ENCODE measurements at places on chromosomes 7 and 10.

DNA sequence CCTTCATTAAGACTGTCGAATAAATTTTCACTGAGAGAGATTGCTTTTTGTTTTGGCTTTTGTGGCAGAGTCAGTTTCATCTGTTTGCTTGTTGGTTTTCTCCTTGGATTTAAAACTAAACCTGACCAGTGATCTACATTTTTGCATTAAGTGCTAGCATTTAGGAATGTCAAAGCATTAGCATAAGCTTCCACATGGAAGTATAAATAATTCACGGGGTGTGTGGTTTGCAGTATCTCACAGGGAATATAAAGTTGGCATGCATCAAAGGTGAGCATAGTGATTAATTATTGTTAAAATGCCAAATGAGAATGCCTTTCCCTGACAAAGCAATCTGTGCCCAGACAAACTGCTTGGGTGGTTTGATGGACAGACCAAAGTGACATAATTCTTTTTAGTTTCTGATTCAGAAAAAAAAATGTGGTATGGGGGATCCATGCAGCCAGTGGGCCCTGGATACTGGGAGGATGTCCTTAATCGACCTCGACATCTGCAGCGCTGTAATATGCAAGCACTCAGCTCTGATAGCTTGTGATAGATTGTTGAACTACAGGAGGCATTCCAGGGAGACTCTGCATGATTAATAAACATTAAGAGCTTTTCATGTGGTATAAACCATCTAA is 339.3 kb upstream of the POM121L12 start:
- DNase-seq, result no peak

DNA sequence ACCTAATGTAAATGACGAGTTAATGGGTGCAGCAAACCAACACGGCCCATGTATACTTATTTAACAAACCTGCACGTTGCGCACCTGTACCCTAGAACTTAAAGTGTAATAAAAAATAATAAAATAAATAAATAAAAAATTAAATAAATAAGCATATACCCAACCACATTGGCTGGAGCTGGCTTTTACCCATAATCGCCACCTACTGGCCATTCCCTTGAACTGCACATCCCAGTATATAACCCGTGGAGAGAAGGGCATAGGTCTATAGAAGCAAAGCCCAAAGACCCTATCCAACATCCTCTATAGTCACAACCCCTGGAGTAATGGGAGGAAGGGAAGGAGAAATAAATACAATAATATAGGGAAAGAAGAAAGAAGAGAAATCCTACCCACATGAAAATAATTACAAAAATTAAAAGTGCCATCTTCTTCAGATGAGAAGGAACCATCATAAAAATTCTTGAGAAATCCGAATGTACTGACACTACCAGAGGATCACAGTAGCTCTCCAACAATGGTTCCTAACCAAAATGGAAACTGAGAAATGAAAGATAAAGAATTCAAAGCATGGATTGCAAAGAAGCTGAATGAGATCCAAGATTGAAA is 65.6 kb downstream of the TWIST1 start:
- DNase-seq, result no peak

DNA sequence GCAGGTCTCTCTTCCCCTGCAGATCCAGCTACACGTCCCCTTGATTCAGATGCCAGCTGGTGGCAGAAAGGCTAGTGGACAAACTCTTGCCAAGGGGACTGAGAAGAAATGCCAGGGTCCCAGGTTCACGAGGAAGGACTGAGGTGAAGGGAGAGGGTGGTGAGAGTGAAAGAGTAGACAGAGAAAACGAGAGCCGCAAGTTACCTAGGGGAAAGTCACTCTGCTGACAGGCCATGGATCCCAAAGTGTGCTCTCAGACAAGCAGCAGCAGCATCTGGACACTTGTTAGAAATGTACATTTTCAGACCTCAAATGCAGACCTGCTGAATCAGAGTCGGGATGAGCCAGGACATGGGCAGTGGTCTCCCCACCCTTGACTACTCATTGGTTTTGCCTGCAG is 192.3 kb downstream of the FGFR2 start:
- DNase-seq, result no peak

- peak; percentile 78 for DNase-seq
Observed at GRCh38 chr10:34327184-34327583, 487.9 kb downstream of the PARD3 start.

DNA sequence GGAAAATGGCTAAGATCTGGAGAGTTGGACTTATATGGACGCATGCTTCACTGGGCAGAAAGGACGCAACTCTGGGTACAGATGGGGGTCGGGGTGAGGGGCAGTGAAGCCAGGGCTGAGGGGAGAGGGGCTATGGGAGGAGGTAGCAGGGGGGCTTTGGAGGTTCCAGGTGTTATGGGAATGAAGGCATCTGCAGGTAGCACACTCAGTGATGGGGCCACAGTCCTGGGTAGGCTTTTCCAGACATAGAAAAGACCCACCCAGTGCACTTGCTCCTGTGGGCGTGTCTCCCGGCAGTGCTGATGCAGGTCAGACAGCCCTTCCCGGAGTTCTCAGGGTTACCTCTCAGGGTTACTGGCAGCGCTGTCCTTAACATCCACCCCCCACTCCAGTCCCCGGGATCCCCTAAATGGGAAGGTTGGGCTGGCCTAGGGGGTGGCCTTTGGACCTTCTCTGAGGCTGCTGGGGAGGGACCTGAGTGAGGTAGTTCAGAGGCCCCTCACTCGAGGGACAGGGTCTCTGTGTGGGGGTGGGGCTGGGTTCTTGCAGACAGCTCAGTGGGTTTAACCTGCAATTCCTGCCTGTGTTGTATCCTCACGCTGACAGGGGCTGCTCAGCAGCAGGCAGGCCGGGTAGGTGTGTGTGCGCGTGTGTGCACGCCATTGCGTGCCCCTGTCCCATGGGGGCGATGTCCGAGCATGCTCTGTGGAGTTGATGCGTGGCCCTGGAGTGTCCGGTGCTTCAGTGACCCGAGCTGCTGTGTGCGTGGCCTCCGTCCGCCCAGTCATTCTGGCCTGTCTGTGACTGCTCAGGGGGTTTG is 6.2 kb downstream of the ZYX start:
- DNase-seq, result no peak

- DNase-seq, result no peak
Observed at GRCh38 chr7:132709971-132710567, 133.8 kb upstream of the PLXNA4 start.

GRCh38 chr10:12308736-12309375 is 40.5 kb upstream of the CAMK1D start:
- no peak for DNase-seq

- DNase-seq, result no peak
Observed at GRCh38 chr7:37784015-37784414, 64.4 kb upstream of the NME8 start.

DNA sequence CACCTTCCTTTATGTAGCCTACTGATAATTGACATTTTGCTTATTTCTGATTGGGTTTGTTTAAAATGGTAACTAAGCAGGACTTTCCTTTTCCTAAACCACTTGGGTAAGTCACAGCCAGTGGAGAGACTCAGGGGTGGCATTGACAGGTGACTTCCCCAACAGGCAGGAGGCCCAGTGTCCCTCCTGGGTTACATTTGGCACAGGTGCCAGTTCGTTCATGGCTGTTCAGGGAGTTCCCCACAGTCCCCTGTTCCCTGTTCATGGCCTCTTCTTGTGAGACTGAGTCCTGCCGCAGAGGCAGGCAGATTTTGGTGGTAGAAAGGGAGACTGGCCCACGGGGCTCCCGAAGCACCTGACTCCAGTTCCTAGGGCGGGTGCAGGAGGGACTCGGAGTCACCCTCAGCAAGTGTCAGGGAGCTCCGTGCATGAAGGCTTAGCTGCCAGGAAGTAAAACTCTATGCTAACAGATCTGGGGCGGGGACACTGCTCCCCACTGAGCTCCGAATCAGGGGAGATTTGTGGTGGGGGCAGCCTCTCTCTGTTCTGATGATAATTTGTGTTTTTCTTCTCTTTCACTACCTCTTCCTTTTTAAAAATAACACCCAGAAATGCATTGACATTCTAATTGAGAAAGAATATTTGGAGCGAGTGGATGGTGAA is 84.1 kb downstream of the EZH2 start:
- DNase-seq, result no peak

GRCh38 chr7:17492437-17492836 is 194.0 kb downstream of the AHR start:
- DNase-seq, result no peak

DNA sequence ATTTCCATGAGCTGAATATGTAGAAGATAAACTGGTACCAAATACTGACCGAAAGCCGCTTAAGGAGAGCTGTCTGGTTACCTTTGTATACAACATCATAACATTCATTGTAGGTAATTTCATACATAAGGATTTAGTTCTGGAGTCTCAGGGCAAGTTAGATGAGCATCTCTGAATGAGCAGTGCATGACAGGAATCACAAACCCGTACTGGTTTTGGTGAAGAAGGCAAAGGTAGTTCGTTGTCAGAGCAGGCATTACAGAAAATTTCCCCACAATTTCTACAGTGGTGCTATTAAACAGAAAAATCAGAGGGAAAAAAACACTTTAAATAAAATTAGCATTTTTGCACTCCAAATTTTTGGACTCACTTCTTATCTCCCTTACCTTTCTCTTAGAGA is 12.9 kb upstream of the PBLD start:
- DNase-seq, result no peak
